ENCODE measurements at places on chromosomes 12 and 14. TPM values are rescaled to one million over a fixed set of nuclear protein-coding genes. Genes with fewer than 3 reads are reported as not detected.

The RTN1 gene
- total RNA-seq = 0.14 TPM

The CATSPERB gene
- total RNA-seq = 7.1 TPM

The SMCO3 gene
- total RNA-seq = not detected

The NEUROD4 gene
- not detected for total RNA-seq

DNA sequence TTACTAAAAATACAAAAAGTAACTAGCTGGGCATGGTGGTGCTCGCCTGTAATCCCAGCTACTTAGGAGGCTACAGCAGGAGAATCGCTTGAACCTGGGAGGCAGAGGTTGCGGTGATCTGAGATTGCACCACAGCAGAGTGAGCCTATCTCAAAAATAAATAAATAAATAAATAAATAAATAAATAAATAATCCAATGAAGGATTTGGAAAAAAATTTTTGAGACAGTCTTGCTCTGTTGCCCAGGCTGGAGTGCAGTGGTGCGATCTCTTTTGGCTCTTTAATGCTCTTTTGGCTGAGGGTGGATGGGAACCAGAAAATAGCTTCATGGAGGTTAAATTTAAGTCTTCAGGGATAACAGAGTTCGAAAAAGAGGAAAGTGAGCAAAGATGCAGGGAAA is 11.7 kb downstream of the ATP5MC2 start:
- no peak overlapping the region for H3K4me3 ChIP-seq
- no peak overlapping the region for H3K27ac ChIP-seq
- no peaks in the 10 kb centered on the region for H3K27me3 ChIP-seq
- peaks cover 53% of the 10 kb centered on the region for H3K36me3 ChIP-seq

- no peaks in the 10 kb centered on the region for H3K27me3 ChIP-seq
- H3K36me3 ChIP-seq = peaks cover 14% of the 10 kb centered on the region
- H3K4me3 ChIP-seq = no peak overlapping the region
- DNase-seq = no peak
- peaks cover 4% of the 10 kb centered on the region for H3K4me1 ChIP-seq
- H3K27ac ChIP-seq = no peak overlapping the region
These were observed 38.8 kb downstream of the MDM1 start for GRCh38 chr12:68293347-68293746.

DNA sequence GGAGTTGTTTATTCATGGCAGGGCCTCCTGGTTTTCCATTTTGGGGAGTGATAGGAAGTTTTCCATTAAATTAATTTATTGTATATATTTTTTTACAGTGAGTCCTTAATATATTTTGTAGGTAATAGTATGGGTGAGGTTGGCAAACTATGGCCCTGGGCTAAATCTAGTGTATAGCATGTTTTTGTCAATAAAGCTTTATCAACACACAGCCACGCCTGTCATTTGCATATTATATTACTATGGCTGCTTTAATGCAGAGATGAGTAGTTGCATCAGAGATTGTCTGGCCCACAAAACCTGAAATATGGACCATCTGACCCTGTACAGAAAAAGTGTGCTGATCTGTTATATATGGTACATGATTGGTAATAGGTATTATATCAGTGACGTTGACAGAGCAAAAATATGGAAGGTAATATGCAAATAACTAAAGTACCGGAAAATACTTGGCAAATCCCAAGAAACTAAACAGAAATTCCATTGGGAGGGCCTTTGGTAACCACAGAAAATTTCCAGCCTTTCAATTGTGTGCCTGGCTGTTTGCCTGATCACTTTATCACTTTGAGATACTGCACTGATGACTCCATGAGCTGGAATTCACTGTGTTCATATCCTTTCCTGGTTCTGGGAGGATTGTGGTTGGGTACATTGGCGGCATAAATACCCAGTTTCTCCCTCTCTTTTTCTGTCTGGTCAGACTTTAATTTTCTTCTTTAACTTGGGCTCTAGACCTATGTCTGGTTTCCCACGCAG is 61.7 kb upstream of the RFLNA start:
- H3K4me1 ChIP-seq = no peaks in the 10 kb centered on the region
- no peaks in the 10 kb centered on the region for H3K36me3 ChIP-seq
- H3K4me3 ChIP-seq = no peak overlapping the region
- H3K27ac ChIP-seq = no peak overlapping the region
- no peaks in the 10 kb centered on the region for H3K27me3 ChIP-seq
- no peak for DNase-seq

- no peak overlapping the region for H3K4me3 ChIP-seq
- no peaks in the 10 kb centered on the region for H3K4me1 ChIP-seq
- no peak for DNase-seq
- no peaks in the 10 kb centered on the region for H3K27me3 ChIP-seq
- no peak overlapping the region for H3K27ac ChIP-seq
These were observed 24.7 kb upstream of the EEA1 start for GRCh38 chr12:92953747-92954146.

DNA sequence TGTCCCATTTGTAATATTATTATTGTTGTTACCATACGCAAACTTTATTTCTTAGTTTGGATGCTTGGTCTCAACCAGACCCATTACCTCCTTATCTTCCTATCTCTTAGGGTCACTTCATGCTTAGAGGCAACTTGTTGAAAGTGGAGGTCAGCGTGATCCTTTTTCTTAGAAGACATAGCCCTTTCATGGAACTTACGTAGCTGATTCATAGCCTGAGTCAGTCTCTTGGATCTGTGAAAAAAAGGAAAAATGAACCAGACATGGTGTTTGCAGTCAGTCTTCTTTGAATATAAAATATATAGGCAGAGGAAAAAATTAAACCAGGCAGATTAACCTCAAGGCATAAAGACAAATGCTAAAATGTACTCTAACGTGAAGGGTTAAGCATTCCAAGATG is 613.7 kb downstream of the DIO2 start:
- H3K27ac ChIP-seq = no peak overlapping the region
- H3K4me3 ChIP-seq = no peak overlapping the region
- H3K36me3 ChIP-seq = no peaks in the 10 kb centered on the region
- H3K27me3 ChIP-seq = no peaks in the 10 kb centered on the region
- H3K4me1 ChIP-seq = no peaks in the 10 kb centered on the region

GRCh38 chr12:2957816-2958431 is 1.3 kb upstream of the TEAD4 start:
- no peaks in the 10 kb centered on the region for H3K36me3 ChIP-seq
- no peak overlapping the region for H3K27ac ChIP-seq
- no peak overlapping the region for H3K4me3 ChIP-seq
- H3K27me3 ChIP-seq = peaks cover 45% of the 10 kb centered on the region
- DNase-seq = no peak

All from CD4-positive, alpha-beta T cell (primary cell).